ENCODE measurements at places on chromosomes 7 and 10. TPM values are rescaled to one million over a fixed set of nuclear protein-coding genes. Genes with fewer than 3 reads are reported as not detected.

The TBX20 gene
- total RNA-seq: 3.4 TPM

The WNT8B gene
- total RNA-seq: not detected

The DYNC1I1 gene
- 0.73 TPM for total RNA-seq

The GCK gene
- total RNA-seq: not detected

The CCL26 gene
- total RNA-seq: not detected

The CCDC136 gene
- total RNA-seq: 2.2 TPM

DNA sequence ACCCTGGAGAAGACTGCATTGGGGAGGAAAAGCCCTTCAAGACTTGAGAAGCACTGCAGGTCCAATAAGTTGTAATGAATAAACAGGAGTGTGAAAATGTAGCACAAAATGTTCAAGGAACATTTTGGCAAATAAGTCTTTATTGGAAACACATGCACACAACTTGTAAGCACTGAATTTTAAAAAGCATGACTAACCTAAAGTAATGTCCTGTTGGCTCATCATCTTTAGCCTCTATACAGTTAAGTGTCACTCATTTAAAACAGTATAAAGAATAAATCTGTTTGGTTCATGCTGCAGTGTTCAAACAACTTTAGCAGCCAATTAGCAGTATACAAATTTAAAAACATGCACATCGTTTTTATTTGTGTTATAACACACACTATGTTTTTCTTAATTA is 108.6 kb downstream of the CDK6 start:
- no peak overlapping the region for H3K27ac ChIP-seq
- peaks cover 9% of the 10 kb centered on the region for H3K4me1 ChIP-seq
- no peak overlapping the region for H3K4me3 ChIP-seq
- no peak for DNase-seq
- H3K36me3 ChIP-seq: peaks cover 20% of the 10 kb centered on the region

- no peaks in the 10 kb centered on the region for H3K36me3 ChIP-seq
- DNase-seq: peak; percentile 57
- peak overlapping the region; percentile 85 for H3K27ac ChIP-seq
- H3K4me3 ChIP-seq: no peak overlapping the region
- H3K27me3 ChIP-seq: no peaks in the 10 kb centered on the region
These were observed 48.5 kb upstream of the TMEM106B start for GRCh38 chr7:12162415-12163113.

GRCh38 chr10:118500477-118501104 is 94.9 kb downstream of the PRLHR start:
- H3K27me3 ChIP-seq: no peaks in the 10 kb centered on the region
- no peak overlapping the region for H3K27ac ChIP-seq
- no peak overlapping the region for H3K4me3 ChIP-seq

DNA sequence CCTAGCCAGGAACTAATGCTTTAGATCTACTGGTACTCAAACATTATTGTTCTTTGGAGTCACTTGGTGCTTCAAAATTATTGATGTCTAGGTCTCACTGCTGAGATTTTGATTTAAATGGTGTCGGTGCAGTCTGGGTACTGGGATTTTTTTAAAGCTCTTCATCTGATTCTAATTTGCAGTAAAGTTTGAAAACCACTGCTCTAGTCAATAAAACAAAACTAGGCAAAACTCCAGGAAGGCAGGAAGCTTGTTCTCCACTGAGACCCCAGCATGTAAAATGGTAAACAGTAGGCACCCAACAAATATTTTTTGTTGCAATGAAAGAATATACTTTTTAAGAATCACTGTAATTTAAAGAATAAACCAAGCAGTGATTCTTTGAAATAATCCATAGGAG is 49.7 kb downstream of the ADD3 start:
- no peak for DNase-seq
- no peak overlapping the region for H3K27ac ChIP-seq
- no peak overlapping the region for H3K4me3 ChIP-seq
- peaks cover 19% of the 10 kb centered on the region for H3K4me1 ChIP-seq
- H3K36me3 ChIP-seq: no peaks in the 10 kb centered on the region

DNA sequence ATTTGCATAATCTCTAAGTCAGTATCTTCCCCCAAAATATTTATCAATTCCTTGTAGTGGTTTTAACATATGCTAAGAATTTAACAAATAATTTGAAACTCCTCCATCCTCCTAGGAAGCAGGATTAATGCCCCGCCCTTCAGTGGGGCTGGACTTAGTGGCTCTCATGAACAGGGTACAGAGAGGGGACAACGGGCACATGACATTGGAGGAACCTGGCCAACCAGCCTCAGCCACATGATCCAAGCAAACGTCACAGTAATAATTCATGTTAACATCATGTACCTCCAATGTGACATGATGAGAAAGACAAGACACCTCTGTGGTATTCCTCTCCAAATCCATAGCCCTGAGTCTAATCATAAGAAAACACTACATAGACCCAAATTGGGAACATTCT is 50.5 kb downstream of the NUDCD3 start:
- no peak overlapping the region for H3K4me3 ChIP-seq
- H3K27ac ChIP-seq: no peak overlapping the region
- H3K4me1 ChIP-seq: no peaks in the 10 kb centered on the region
- no peaks in the 10 kb centered on the region for H3K27me3 ChIP-seq
- no peaks in the 10 kb centered on the region for H3K36me3 ChIP-seq

- H3K4me1 ChIP-seq: peaks cover 52% of the 10 kb centered on the region
- H3K27me3 ChIP-seq: no peaks in the 10 kb centered on the region
- peak overlapping the region; percentile 84 for H3K4me3 ChIP-seq
- DNase-seq: peak; percentile 33
- peaks cover 48% of the 10 kb centered on the region for H3K36me3 ChIP-seq
These were observed 534 bp downstream of the UBE3C start for GRCh38 chr7:157139111-157139809.

DNA sequence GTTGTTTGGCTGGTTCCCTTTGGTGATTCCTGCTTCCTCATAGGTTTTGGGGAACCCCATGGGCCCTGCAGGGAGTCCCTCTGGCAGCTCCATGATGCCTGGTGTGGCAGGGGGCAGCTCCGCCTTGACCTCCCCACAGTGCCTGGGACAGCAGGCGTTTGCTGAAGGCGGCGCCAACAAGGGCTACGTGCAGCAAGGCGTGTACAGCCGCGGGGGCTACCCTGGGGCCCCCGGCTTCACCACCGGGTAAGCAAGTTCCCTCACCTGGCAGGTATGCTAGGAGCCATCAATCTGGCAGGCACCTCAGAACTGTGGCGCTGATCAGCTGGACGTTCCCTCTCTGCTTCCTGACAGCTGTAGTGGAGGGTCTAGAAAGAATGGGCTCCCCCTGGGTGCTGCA is 8.3 kb downstream of the ZMIZ2 start:
- H3K36me3 ChIP-seq: peaks cover 56% of the 10 kb centered on the region
- no peak for DNase-seq
- no peaks in the 10 kb centered on the region for H3K27me3 ChIP-seq
- no peak overlapping the region for H3K4me3 ChIP-seq
- H3K27ac ChIP-seq: no peak overlapping the region

DNA sequence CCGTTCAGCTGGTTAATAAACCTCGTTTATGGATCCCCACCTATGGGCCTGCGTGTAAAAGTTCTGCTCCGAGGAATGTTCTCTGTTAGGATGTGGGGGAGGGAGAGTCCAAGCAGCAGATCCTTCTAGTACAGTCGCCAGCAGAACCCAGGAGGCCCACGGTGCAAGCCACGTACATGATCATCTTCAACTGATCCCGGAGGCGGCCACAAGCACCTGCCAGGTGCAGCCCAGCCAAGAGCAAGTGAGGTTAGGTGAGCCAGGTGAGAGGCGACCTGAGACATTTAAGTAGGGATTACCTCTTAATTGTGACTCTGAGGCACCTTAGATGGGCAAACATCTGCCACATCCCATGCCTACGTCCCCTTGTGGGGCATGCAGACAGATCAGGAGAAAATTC is 18.0 kb upstream of the FGFR2 start:
- no peak for DNase-seq
- no peaks in the 10 kb centered on the region for H3K36me3 ChIP-seq
- H3K27ac ChIP-seq: no peak overlapping the region
- no peak overlapping the region for H3K4me3 ChIP-seq

- H3K27me3 ChIP-seq: no peaks in the 10 kb centered on the region
- H3K4me3 ChIP-seq: no peak overlapping the region
- peaks cover 28% of the 10 kb centered on the region for H3K4me1 ChIP-seq
- no peak overlapping the region for H3K27ac ChIP-seq
- H3K36me3 ChIP-seq: peaks cover 24% of the 10 kb centered on the region
- no peak for DNase-seq
These were observed 31.9 kb downstream of the NAPEPLD start for GRCh38 chr7:103116991-103117390.

- H3K36me3 ChIP-seq: no peaks in the 10 kb centered on the region
- H3K27me3 ChIP-seq: no peaks in the 10 kb centered on the region
- no peak overlapping the region for H3K4me3 ChIP-seq
- no peak for DNase-seq
- H3K27ac ChIP-seq: peak overlapping the region; percentile 7
- peaks cover 34% of the 10 kb centered on the region for H3K4me1 ChIP-seq
These were observed 161.7 kb downstream of the FAM107B start for GRCh38 chr10:14612873-14613587.

DNA sequence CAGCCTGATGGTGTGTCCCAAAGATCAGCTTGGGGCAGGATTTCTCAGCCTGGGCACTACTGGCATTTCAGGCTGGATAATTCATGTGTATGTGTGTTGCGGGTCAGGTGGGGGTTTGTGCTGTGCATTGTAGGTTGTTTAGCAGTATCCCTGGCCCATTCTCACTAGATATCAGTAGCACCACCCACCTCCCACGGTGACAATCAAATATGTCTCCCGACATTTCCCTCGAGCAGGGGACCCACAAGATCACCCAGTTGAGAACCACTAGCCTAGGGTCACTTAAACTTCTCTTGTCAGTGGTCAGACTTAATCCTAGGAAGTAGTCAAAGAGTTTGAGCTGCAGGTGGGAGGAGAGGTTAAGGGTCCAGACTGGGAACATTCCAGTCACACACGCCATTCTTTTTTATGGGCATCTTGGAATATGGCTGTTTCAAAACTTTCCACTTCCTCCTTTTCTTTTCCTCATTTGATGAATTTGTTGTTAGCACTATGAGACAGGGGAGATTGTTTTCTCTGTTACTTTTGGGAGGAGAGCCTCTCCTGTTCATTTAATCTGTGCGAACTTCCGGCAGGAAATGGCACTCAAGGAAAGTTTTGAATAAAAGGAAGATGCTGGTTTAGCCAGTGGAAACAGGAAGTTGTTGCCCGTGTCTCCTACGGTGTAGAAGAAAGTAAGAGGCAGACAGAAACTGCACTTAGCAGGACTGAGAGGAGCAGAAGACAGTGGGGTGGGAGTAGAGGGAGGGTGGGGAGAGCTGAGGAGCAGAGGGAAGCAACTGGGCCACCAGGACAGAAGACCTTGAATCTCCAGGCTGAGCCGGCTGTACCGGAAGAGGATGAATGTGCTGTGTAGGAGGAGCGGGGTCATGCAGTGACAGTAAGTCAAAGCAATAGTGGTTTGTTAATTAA is 17.6 kb upstream of the EXOC6 start:
- H3K4me1 ChIP-seq: peaks cover 33% of the 10 kb centered on the region
- H3K4me3 ChIP-seq: no peak overlapping the region
- no peaks in the 10 kb centered on the region for H3K36me3 ChIP-seq
- H3K27me3 ChIP-seq: no peaks in the 10 kb centered on the region
- DNase-seq: no peak

DNA sequence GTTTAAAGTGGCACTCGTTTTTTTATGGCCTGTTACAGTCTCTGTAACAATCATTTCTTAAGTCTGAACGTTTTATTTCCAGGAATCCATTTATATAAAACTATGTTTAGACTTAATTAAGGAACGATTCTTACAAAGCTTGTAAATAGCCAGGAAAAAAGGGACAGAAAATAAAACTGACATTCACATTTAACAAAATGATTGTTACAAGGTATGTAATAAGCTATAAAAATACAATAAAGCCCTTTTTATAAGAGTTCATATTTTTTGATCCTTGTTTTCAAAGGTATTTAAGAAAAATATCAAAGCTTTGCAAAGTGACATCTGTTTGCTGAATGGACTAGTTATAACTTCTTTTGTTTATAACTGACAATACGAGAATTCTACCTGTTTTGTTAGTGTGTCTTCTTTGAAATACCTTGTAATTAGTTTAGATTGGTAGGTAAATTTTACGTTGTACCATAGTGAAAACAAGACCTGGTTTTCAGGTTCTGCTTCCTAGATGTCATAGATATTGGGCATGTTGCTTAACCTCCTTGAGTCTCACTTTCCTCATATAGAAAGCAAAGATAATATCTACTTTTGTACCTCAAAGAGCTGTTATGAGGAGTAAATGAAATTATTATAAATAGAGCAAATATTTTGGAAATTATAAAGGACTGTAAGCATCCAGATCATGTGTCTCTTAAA is 25.8 kb downstream of the BTRC start:
- DNase-seq: no peak
- no peak overlapping the region for H3K27ac ChIP-seq
- H3K4me3 ChIP-seq: no peak overlapping the region
- no peaks in the 10 kb centered on the region for H3K27me3 ChIP-seq
- H3K4me1 ChIP-seq: no peaks in the 10 kb centered on the region
